ENCODE measurements at places on chromosomes 4 and X.
A peak's percentile ranks its signal among the peaks of the same experiment; 100 is the strongest.

DNA sequence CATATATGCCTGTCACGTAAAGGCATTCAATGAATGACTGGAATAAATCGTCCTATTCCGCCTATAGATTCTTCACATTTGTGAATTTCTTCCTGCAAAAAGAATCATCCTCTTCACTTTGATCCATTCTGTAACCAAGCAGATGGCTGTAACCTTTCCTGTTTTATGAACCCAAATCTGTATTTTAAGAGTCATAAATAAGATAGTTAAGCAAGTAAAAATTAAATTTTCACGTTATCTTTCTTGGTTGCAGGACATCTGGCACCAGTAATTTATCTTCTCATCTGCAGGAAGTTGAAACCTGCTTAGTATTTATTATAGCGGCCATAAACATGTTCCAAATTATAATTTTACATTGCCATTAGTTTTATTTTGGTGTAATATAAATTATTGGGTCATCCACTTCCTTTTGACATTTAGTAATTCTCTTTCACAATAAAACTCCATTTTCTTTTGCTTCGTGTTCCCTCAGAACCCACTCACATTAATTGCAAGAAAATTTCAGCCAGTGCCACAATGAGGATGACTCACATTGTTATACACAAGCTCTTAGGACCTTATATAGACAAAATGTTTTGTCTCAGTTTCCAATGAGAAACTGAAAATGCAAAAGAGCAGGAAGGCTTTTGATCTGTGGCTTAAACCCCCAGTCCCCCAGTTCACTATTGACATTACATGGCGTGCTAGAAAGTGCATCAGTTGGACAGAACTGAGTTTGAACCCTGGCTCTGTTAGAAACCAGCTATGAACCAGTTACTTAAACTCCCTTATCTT lies 51.1 kb downstream of the TMEM156 start:
- DNase-seq: peak; percentile 23

- DNase-seq: peak; percentile 21
Observed at GRCh38 chr4:40976343-40976742, 226.6 kb downstream of the NSUN7 start.

DNA sequence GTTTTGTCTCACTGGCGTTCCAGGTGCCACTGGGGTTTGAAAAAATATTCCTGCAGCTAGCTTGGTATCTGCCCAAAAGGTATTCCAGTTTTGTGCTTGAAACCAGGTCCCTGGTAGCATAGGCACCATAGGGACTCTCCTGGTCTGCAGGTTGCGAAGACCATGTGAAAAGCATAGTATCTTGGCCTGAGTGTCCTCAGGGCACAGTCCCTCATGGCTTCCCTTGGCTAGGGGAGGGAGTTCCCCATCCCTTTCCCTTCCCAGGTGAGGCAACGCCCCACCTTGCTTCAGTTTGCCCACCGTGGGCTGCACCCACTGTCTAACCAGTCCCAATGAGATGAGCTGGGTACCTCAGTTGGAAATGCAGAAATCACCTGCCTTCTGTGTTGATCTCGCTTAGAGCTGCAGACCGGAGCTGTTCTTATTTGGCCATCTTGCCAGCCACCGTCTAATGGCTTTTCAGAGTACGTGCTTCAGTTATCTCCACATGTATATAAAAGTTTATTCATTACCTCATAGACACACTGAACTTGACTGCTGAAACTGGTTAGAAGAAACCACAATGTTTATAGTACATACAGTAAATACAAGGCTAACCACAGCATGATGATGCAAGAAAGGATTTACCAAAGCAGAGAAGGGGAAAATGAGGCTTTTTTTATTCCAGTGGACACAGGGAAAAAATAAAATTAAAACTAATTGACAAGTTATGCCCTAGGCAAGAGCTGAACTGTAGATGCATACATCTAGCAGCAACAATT lies 10.6 kb downstream of the PBDC1 start:
- DNase-seq: no peak

DNA sequence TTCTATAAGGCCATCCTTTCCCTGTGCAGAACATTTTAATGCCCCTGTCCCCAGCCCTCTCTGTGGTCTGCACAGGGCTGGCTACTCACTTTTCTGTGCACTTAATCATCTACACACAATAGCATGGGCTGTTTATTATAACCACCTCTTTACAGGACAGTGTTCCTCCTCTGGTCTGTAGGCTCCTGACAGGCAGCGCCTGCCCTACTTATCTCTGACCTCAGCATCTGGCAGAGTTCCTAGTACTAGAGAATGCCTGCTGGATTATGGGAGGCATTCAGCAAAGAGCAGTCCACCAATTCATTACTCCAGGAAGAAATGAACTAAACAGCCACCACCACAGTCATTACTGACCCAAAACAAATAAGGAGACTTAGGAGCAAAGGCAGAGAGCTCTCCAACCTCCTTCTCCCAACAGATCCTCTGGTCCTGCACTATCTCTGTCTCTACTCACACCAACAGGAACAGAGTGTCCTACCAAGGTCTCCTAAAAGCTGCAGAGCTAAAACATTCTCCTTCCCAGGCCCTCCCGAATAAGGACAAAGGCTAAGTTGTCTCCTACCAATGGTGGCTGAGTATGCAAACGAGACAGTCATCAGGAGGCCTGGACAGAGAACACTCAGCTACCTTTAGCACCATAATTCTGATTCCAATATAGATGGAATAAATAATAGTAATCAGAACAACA lies 279.2 kb downstream of the QDPR start:
- no peak for DNase-seq

GRCh38 chrX:68880846-68881552 lies 52.2 kb downstream of the EFNB1 start:
- DNase-seq: no peak

DNA sequence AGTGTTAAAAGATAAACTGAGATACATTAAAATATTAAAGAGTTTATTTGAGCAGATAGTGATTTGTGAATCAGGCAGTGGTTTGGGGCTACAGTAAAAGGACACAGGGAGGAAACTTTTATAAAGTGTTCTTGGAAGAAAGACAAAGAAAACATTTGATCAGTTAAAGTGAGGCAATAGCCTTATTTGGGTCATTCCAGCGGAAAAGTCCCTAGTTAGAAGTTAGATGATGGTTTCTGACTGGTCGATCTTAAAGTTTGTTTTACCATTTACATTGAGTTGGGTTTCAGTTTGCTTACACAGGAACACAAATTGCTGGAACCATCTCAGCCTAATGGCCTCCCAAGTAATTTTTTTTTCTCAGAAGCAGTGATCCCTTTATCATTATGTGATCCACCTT lies 69.7 kb downstream of the PPP1R2C start:
- no peak for DNase-seq

DNA sequence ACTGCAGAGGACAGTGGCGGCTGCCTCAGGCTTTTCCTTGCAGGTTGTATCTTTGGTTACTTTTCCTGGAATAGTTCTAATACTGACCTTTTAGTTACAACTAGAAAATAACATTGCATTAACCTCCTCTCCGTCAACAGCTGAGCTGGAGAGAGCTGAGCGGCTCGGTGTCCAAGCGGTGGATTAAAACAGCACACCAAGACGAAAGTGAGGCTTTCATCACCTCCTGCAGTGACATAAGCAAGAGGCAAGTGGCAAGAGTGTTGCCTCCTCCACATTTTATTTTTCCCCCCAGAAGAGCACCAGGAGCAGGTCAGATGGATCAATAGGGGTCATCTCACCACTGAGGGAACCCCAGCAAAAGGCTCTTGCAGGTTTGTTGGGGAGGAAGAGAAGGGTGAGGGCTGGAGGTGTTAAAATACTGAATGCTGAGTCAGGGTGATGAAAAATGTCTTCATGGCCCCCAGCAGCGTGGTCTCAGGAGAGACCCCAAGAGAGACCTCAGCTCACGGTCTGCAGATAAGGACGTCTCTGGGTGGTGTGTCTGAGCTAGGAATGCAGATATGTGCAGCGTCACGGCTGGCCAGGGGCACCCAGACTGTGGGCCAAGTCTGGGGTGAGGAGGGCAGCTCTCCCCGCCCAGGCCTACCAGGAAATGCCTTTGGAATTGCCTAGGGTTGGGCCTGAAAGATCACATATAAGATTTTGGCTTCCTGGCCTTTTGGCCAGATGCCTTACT lies 50.3 kb downstream of the CASP3 start:
- DNase-seq: no peak

DNA sequence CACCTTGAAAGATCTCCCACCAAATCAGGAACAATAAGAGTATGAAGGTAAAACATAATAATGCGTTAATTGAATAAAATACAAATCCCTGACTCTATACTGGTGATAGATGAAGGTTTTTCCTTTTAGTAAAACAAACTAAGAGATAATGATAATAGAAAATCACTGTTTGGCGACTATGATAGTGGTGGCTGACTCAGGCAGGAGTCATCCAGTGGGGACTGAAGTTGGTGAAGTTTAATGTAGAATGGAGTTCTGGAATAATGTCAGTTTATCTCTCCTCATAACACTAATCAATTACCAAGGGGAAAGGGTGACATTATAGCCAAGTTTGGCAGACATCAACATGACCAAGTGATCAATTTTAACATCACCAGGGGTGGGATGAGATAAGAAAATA lies 21.3 kb downstream of the ABCG2 start:
- DNase-seq: no peak

DNA sequence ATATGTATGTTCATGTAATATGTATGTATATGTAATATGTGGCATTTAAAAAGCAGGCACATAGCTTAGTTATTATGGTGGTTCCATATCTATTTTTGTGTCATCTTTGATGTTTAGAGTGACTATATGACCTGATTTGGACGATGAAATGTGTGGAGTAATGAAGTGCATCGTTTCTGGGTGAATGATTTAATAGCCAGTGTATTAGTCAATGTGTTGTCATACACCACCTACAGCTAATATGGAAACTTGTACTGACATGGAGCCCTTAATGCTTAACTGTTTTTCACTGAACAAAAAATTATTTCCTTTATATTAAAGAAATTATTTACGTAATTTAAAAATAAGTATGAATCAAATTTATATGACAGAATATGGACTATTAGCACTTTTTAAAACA lies 292.3 kb upstream of the FSTL5 start:
- DNase-seq: no peak

DNA sequence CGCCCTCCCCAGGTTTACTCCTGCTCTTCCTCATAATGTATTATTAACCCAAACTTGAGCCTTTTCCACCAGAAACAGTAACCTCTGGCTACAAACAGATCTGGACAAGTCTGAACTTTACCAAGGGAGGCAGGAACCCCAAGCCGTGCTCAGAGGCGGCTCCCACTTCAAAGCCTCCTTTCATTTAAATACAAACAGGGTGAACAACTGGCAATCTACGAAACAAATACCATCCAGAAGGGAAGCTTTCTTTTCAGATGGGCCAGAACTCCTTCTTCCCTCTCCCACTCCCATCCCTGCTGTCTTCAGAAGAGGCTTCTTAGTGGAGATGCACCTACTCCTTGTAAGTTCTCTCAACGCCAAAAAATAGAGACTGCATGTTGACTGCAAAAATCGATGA lies 2.1 kb upstream of the GPC4 start:
- no peak for DNase-seq

- DNase-seq: no peak
Observed at GRCh38 chr4:6391186-6391851, 81.1 kb downstream of the PPP2R2C start.

DNA sequence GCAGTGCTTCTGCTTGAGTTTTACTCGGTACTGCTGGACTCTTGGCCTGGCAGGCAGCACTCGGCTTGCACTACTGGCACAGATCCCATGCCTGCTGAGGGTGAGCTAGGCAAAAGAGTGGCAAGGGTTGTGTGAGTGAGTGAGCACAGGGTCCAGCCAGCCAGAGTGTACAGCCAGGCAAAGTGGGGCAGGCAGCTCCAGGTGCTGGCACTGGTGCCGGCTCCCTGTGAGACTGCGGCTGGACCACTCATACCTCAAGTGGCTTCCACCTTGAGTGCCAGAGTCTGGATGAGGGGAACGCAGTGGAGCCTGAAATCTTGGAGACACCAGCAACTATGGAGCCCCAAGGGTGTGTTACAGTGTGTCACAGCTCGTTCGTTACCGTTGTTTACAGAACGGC lies 1451.9 kb upstream of the AGA start:
- DNase-seq: no peak

DNA sequence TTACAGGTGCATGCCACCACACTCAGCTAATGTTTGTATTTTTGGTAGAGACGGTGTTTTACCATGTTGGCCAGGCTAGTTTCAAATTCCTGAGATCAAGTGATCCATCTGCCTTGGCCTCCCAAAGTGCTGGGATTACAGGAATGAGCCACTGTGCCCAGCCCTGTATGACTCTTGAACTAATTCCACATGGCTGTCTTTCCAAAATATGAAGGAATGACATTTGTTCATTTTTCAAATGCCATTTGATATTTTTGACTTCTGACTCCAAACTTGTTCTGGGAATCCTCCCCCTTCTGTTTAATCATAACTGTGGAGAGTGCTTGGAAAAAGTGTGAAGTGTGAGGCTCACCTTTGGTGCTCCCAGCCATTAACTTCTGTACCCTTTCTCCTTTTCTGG lies 119.2 kb downstream of the NHS start:
- DNase-seq: no peak

DNA sequence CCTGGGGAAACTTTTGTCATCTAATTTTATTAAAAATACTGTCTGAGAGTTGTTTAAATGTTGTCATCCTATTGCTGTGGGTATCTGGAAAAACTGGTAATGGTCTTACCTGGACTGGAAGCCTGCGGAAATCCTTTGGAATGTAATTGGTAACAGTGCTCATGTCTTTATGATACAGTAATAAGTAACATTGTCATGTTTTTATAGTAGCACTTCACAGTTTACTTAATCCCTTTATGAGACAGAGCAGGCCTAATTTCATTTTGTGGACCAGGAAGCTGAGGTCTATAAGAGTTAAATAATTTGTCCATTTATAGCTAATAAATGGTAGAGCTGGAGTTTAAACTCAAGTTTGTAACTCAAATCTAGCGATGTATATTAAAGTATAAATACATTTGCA lies 88.3 kb downstream of the TRAPPC11 start:
- no peak for DNase-seq

DNA sequence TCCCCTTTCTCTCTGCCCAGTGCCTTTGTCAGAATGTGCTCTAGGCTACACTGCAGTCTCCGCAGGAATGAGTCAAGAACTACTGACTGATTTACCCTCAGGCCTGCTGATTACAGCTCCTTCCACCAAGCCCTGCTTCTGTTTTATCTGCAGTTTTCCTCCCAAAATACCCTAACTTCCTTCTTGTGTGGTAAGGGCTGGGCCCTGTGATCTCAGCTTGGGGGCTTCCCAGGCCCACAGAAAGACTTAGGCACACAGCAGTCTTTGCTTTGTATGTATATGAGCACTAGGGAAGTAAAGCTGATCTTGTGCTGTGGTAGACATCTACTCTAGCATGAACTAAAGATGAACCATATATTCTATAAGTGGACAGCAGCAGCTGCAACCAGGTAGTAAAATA lies 18.8 kb downstream of the PAK3 start:
- DNase-seq: no peak

Data from activated naive CD4-positive, alpha-beta T cell treated with anti-CD3 and anti-CD28 coated beads, Interleukin-2, amount 50 U/mL, for 72 hours (primary cell).